ENCODE measurements at places on chromosomes 7 and 10. TPM values are rescaled to one million over a fixed set of nuclear protein-coding genes. Genes with fewer than 3 reads are reported as not detected.
A peak's percentile ranks its signal among the peaks of the same experiment; 100 is the strongest.

DNA sequence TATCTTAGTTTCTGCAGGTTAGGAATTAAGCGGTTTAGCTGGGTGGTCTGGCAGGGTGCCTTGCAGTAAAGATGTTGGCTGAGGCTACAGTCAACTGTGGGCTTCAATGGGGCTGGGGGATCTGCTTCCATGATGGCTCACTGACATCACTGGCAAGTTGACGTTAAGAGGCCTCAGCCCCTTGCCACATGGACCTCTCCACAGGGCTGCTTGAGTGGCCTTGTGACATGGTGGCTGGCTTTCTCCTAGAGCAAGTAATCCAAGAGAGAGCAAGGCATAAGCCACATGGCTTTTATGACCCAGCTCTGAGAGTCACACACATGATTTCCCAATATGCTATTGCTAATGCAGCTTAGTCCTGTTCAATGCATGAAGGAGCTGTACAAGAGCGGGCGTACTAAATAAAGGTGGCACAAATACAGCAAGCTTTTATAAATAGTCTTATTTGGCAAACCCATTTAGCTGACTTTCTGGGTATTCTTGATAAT lies 109.1 kb downstream of the SEPTIN7 start:
- DNase-seq, result no peak

Gene MORN4
- total RNA-seq, result 8.7 TPM

DNA sequence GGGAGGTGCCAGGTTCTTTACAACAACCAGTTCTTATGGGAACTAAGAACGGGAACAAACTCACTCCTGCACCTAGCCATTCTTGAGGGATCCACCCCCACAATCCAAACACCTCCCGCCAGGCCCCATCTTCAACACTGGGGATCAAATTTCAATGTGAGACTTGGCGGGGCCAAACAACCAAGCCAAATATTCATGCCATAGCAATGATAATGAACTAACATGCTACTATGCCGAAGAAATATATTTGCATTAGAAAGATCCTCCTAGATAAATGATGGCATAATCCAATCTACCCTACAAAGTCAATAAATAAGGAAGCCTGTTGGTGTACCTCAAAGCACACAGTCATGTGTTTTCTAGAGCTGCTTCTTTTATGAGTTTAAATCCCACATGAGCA lies 57.6 kb downstream of the CCDC71L start:
- no peak for DNase-seq

GRCh38 chr7:150562919-150563318 lies 4.3 kb upstream of the GIMAP4 start:
- no peak for DNase-seq

DNA sequence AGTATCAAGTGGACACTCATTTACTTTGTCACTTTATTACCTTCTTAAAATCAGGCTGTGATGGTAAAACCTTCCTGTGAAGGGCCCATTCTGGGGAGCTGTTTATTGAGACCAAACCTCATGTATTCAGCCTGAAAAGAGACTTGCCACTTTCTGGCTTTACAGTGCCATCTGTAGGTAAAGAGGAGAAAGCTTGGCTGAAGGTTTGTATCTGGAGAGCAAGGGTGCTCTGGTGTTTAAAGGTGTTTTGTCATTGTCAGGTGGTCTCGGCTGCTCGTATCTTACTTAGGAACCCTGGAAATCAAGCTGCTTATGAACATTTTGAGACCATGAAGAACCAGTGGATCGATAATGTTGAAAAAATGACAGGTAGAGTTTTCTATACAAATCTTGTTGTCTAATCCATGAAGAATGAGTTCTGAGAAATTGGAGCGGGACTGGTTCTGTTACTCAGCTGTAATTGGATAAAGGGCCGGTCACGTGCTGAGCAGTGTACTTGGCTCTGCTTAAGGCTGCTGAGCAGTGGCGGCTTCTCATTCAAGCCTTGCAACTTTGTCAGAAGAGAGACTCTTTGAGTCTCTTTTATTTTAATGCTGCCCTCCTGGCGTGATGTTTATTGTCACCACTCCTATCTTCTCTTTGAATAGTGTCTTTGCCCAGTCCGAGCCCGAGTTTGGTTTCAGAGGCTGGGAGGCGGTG lies 46.9 kb downstream of the AP3M1 start:
- DNase-seq, result no peak

Gene PPP1R3C
- 180 TPM for total RNA-seq

GRCh38 chr10:16429539-16429938 lies 7.3 kb upstream of the PTER start:
- no peak for DNase-seq

DNA sequence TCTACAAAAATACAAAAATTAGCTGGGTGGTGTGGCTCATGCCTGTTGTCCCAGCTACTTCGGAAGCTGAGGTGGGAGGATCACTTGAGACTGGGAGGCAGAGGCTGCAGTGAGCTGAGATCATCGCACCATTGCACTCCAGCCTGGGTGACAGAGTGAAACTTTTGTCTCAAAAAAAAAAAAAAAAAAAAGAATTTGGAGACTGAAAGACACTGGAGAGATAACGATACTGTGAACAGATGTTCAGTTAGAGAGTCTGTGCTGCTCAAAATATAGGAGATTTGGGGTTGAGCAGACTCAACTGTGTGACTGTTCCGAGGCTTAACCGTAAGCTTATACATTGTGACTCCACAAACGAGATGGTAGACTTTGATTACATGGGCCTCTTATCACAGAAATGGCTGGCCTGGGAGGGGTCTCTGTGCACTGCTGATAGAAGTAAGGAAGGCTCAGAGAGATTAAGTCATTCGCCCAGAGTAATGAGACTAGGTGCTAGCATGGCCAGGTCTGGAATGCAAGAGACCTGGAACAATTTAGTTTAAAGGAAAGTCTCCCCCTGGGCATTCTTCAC lies 19.4 kb downstream of the WBP1L start:
- DNase-seq, result no peak

GRCh38 chr7:148050492-148051158 lies 539.9 kb upstream of the C7orf33 start:
- no peak for DNase-seq

- DNase-seq, result peak; percentile 66
These were observed 121.6 kb downstream of the C10orf105 start for GRCh38 chr10:71597821-71598498.

DNA sequence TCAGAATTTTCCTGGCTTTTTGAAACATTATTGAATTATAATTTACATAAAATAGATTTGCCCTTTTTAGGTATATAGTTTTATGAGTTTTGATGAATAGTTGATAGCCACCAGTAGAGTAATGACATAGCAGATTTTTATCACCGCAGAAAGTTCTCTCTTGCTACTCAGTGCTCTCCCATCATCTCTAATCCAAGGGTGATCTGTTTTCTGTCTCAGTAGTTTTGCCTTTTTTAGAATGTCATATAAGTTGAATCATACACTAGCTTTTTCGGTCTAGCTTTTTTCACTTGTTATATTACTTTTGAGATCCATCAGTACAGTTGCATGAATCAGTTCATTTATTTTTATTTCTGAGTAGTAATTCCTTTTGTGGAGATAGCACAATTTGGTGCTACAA lies 17.9 kb downstream of the RSBN1L start:
- no peak for DNase-seq

Gene PRRT4
- total RNA-seq, result 1.6 TPM

Gene VIPR2
- 21.3 TPM for total RNA-seq

GRCh38 chr7:40733578-40733977 lies 598.8 kb downstream of the SUGCT start:
- no peak for DNase-seq

Gene TSPAN12
- total RNA-seq, result 69.0 TPM

Gene DPY19L1
- 25.0 TPM for total RNA-seq

- DNase-seq, result peak; percentile 8
These were observed 75.0 kb downstream of the PRKAG2 start for GRCh38 chr7:151801782-151802468.

GRCh38 chr7:68015122-68015977 lies 1018.7 kb downstream of the TYW1 start:
- no peak for DNase-seq

DNA sequence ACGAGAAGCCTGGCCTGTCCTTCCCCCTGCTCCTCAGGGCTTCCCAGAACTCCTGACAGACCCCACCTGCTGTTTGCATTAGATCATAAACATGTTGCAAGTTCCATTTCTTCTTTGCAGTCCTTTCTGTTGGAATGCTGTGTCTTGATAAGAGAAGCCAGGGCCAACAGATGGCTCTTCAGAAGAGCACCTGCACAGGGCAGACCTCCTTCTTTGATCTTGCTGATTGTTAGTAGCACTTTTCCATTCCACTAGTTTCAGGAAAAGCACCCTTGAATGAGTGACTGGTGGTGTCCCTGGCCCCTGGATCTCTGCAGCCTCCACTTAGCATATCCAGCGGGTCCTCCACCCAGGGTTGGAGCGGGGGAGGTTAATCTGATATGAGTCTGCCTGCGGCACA lies 243.2 kb downstream of the GFRA1 start:
- no peak for DNase-seq

DNA sequence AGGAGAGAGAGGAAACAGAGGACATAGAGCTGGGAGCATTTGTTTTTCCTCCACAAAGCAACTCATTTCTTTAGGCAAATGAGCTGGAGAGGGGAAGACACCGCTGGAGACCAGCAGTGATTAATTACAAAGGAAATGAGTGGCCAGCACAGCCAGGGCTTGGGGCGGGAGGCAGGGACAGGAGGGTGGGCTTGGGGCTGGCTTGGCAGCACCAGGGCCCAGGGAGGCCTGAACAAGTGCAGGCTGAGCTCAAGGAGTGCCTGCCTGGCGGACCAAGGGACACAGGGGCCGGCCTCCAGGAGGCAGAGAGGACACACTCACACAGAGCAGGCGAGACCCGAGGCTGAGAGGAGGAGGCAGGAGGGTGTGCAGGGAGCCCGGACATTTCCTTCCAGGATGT lies 149.0 kb upstream of the UNC5B start:
- no peak for DNase-seq
